Activated CD8-positive, alpha-beta T cell treated with anti-CD3 and anti-CD28 coated beads for 36 hours (primary cell): ENCODE measurements at places on chromosomes 16 and 17.

GRCh38 chr17:78127239-78127887 is 1.2 kb downstream of the TMC6 start:
- DNase-seq = peak; percentile 85

- no peak for DNase-seq
Measured at GRCh38 chr16:66621973-66622372, 17.5 kb downstream of the CMTM3 start.

DNA sequence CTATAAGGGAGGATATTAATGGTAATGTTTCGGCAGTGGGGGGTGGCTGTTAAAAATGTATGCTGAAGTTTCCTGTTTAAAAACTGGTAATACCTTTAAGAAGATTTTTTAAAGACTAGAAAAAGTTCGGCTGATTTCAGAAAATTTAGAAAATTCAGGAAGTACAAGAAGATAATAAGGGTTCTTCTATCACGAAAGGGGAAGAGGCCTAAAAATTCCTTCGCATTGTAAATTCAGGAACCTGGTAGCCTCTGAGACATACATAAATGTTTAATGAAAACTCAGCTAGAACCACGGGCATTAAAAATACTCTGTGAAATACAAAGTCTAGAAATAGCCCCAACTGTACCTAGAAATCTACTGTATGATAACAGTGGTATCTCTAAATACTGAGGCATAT is 181.2 kb downstream of the PARN start:
- no peak for DNase-seq

GRCh38 chr17:44037471-44037870 is 22.7 kb upstream of the TMEM101 start:
- DNase-seq = no peak

GRCh38 chr16:68375801-68376536 is 65.2 kb downstream of the PRMT7 start:
- DNase-seq = no peak

GRCh38 chr17:5352681-5353289 is 66.7 kb downstream of the NUP88 start:
- no peak for DNase-seq

DNA sequence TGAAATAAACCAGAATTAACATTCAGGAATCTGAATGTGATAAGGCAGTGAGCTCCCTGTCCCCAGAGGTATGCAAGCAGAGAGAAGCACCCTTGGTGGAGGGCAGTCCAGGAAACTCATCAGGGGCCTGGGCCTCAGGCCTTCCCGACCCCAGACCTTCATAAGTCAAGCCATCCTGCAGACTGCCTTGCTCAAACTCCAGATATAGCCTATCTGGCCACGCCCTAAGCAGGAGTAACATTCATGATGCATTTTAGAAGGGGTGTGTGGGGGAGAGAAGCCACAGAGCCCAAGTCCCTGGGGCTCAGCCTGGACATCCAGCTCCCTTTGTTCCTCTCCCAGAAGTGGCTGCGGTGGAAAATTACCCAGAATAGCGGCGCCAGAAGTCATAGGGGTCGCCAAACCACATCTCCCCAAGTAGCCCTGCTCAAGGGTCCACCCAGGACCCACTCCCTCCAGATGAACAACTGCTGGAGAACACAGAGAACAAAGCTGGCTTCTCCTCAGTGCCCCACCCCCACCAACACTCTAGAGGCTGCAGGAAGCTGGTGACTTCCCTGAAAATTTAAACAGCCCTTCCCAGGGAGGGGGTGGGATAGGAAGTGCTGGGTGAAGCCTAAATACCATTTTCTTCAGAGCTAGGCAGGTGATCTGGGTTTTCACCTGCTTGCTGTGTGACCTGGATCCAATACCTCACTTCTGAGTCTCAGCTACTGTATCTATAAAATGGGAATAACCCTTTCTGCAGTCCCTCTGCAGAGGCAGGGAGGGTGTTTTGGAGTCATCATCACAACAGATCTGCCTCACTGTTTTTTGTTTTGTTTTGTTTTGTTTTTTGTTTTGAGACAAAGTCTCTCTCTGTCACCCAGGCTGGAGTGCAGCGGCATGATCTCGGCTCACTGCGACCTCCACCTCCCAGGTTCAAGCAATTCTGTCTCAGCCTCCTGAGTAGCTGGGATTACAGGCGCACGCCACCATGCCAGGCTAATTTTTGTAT is 1.5 kb upstream of the SREBF1 start:
- no peak for DNase-seq
